ENCODE measurements at places on chromosomes 13 and 19. TPM values are rescaled to one million over a fixed set of nuclear protein-coding genes. Genes with fewer than 3 reads are reported as not detected.

DNA sequence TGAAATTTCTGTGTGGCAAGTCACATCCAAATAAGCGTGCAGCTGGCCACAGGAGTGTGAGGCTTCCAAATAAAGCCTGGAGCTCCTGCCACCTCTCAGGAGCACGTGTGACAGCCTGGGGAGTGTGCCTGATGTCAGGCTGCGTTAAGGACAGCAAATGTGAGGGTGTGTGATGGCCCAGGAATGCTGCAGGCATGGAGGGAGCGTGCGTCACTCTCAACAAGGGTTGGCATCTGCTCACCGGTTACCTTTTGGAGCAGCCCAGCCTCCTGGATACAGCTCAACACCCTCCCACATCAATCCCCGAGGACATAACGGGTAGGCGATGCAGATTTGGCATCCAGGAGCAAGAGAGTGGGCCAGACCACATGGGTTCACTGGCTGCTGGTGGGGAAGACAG, 19.0 kb downstream of the NUMBL start:
- H3K4me3 ChIP-seq, result no peak overlapping the region
- H3K27ac ChIP-seq, result no peak overlapping the region
- no peaks in the 10 kb centered on the region for H3K27me3 ChIP-seq

- H3K27ac ChIP-seq, result peak overlapping the region; percentile 94
- no peaks in the 10 kb centered on the region for H3K27me3 ChIP-seq
- peak overlapping the region; percentile 88 for H3K4me3 ChIP-seq
- peak; percentile 23 for DNase-seq
- H3K36me3 ChIP-seq, result peaks cover 9% of the 10 kb centered on the region
Measured at GRCh38 chr19:38265213-38265861, 964 bp downstream of the SPINT2 start.

DNA sequence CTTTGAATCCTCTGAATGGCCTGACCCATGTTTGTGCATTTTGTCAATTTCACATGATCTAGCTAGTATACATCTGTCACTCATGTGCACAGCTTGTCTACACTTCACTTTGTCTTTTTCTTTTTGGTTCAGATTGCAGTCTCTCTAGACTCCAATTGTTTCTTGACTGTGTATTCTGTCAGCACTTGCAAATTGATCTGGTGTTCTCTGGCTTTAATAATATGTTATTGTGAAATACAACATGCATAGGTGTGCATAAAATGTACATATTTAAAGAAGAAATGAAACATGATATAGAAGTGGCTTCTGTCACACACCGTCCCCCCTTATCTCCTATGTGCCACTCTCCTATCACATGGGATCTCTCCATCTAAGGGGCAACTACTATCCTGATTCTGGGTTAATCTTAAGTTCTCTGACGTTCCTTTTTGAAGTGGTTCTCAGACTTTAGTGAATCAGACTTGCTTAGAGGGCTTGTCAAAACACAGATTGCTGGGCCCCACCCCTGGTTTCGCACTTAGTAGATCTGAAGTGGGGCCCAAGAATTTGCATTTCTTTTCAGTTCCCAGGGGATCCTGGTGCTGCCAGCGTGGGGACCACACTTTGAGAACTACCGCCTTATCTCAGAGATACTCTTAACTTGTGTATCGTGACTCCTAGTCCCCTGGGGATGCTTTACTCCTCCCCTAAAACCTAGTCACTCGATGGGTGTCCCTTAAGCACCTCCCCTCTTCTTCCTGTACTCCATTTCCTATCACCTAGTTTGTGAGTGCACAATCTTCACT, 5.8 kb downstream of the KRTDAP start:
- H3K27me3 ChIP-seq, result no peaks in the 10 kb centered on the region
- H3K27ac ChIP-seq, result peak overlapping the region; percentile 35
- no peaks in the 10 kb centered on the region for H3K36me3 ChIP-seq
- H3K4me1 ChIP-seq, result peaks cover 19% of the 10 kb centered on the region

DNA sequence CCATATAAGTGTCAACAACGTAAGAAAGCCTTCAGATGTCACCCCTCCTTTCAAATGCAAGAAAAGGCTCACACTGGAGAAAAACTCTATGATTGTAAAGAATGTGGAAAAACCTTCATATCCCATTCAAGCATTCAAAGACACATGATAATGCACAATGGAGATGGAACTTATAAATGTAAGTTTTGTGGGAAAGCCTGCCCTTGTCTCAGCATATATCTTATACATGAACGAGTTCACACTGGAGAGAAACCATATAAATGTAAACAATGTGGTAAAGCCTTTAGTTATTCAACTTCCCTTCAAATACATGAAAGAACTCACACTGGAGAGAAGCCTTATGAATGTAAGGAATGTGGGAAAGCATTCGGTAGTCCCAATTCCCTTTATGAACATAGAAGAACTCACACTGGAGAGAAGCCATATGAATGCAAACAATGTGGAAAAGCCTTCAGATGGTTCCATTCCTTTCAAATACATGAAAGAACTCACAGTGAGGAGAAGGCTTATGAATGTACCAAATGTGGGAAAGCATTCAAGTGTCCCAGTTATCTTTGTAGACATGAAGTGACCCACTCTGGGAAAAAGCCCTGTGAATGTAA, 11.1 kb downstream of the ZNF844 start:
- no peak overlapping the region for H3K27ac ChIP-seq
- no peaks in the 10 kb centered on the region for H3K4me1 ChIP-seq
- H3K36me3 ChIP-seq, result peaks cover 77% of the 10 kb centered on the region
- DNase-seq, result no peak

DNA sequence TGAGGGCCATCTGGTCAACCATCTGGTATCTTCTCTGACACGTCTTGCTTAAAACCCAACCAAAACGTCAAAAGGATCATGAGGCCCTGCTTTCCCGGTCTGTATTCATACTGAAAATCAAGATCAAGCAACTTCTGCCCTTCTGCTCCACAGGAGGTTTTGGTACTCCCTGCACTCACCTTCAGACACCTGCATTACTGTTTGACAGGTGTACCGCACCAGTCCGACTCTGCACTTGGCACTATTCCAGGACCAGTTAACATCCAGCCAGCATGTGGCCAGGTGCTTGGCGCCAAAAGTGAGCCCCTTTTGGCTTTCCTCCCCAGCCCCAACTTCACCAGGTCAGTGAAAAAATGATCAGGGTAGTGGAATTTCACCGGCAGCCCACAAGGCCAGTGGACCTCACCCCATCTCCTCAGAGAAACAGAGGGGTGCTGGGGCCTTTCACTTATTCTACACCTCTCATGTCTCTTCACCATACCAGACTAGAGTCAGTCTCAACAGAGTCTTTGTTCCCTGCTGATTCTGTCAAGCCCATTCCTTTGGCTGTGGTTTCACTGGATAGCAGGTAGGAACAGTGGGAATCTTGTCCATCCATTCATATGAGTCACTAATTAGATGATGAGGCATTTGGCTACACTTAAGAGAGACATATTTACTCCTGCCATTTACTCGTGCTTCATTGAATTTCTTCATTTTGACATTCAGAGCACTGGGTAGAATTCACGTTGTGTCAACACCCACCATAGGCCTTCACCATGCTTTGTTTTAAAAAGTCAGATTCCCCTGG, 85.3 kb downstream of the ZNF726 start:
- no peaks in the 10 kb centered on the region for H3K27me3 ChIP-seq
- no peaks in the 10 kb centered on the region for H3K4me1 ChIP-seq

GRCh38 chr13:32125221-32125689, 93.7 kb downstream of the FRY start:
- H3K27ac ChIP-seq, result no peak overlapping the region
- no peaks in the 10 kb centered on the region for H3K27me3 ChIP-seq
- H3K4me1 ChIP-seq, result no peaks in the 10 kb centered on the region
- no peak for DNase-seq
- H3K36me3 ChIP-seq, result peaks cover 1% of the 10 kb centered on the region

- no peak overlapping the region for H3K27ac ChIP-seq
- no peak overlapping the region for H3K4me3 ChIP-seq
- H3K27me3 ChIP-seq, result no peaks in the 10 kb centered on the region
- H3K36me3 ChIP-seq, result no peaks in the 10 kb centered on the region
- H3K4me1 ChIP-seq, result peaks cover 2% of the 10 kb centered on the region
Measured at GRCh38 chr13:110546926-110547325, 14.6 kb downstream of the RAB20 start.

GRCh38 chr13:27921421-27921960, 1.7 kb downstream of the PDX1 start:
- no peak overlapping the region for H3K27ac ChIP-seq
- H3K4me1 ChIP-seq, result peaks cover 41% of the 10 kb centered on the region
- H3K36me3 ChIP-seq, result no peaks in the 10 kb centered on the region

DNA sequence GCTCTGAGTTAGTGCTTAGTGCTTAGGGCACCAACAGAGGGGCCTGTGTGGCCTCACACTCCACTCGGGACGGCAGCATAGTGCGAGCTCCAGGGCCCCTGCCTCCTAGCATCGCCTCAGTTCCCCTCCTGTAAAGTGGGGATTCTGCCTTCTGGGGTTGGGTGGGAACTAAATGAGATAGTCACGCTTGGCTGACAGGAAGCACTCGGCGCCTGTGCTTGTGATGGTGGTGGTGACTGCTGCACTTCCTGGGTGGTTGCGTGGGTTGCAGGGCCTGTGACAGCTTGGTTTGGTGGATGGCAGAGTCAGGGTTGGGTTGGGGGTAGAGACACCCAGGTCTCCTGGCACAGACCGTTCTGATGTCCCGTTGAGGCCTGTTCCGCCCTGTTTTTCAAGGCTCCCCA, 7.7 kb downstream of the PLEKHF1 start:
- H3K4me1 ChIP-seq, result peaks cover 49% of the 10 kb centered on the region
- peak overlapping the region; percentile 61 for H3K4me3 ChIP-seq
- H3K27ac ChIP-seq, result peak overlapping the region; percentile 93

GRCh38 chr13:52085421-52085820, 43.5 kb downstream of the NEK5 start:
- H3K4me3 ChIP-seq, result no peak overlapping the region
- DNase-seq, result no peak
- H3K4me1 ChIP-seq, result no peaks in the 10 kb centered on the region
- no peaks in the 10 kb centered on the region for H3K36me3 ChIP-seq
- H3K27me3 ChIP-seq, result peaks cover 8% of the 10 kb centered on the region

DNA sequence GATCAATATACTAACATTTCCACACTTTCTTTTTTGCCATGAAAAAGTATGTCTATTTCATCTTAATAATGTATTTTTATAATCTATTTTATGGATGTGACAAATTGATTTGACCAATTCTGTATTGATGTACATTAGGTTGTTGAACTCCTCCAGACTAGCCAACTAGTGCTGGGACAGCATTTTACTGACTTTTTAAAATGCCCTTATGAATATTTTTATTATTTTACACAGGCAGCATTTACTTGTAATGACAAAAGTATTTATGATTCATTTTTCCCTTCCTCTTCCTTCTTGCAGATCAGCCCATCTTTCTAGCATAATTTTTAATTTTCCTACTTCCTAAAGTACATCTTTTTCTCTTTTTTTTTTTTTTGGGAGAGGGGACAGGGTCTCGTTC, 918 bp upstream of the FUZ start:
- no peaks in the 10 kb centered on the region for H3K27me3 ChIP-seq
- peaks cover 43% of the 10 kb centered on the region for H3K4me1 ChIP-seq
- no peak for DNase-seq
- H3K4me3 ChIP-seq, result peak overlapping the region; percentile 24
- H3K36me3 ChIP-seq, result peaks cover 14% of the 10 kb centered on the region

GRCh38 chr19:46809534-46810272, 21.3 kb upstream of the SLC1A5 start:
- no peak for DNase-seq
- peaks cover 4% of the 10 kb centered on the region for H3K4me1 ChIP-seq
- H3K27me3 ChIP-seq, result no peaks in the 10 kb centered on the region

DNA sequence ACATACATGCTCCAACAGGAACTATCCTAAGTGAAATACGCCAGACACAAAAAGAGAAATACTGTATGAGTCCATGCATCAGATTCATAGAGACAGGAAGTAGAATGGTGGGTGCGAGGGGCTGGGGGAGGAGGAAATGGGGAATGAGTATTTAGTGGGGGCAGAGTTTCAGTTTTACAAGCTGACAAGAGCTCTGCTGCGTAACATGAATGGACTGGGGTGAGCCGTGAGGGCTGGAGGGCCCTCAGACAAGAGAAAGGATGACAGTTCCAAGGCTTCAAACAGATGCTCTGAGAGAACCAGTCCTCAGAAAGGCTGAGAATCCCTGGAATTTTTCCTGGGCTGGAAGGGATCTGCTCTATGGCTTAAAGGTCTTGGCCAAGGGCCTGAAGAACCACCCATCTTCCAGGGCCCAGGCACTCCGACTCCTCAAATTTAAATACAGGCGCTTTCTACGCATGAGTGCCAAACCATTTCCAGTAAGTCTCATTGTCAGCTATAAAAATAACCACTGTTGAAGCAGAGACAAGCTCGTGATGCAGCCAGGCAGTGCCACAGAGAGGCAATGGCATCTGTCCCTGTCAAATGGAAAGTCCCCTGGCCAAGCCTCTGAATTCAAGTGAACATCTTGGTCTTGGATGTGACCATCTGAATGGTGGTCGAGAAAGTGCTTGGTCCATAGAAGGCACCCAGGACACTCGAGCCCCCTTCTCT, 17.5 kb downstream of the KLF2 start:
- peak overlapping the region; percentile 74 for H3K4me3 ChIP-seq
- H3K27me3 ChIP-seq, result no peaks in the 10 kb centered on the region
- peak overlapping the region; percentile 98 for H3K27ac ChIP-seq
- peak; percentile 59 for DNase-seq

GRCh38 chr19:38842439-38843174, 7.2 kb downstream of the HNRNPL start:
- peak; percentile 31 for DNase-seq
- no peaks in the 10 kb centered on the region for H3K27me3 ChIP-seq
- peak overlapping the region; percentile 33 for H3K4me3 ChIP-seq
- peak overlapping the region; percentile 89 for H3K27ac ChIP-seq

DNA sequence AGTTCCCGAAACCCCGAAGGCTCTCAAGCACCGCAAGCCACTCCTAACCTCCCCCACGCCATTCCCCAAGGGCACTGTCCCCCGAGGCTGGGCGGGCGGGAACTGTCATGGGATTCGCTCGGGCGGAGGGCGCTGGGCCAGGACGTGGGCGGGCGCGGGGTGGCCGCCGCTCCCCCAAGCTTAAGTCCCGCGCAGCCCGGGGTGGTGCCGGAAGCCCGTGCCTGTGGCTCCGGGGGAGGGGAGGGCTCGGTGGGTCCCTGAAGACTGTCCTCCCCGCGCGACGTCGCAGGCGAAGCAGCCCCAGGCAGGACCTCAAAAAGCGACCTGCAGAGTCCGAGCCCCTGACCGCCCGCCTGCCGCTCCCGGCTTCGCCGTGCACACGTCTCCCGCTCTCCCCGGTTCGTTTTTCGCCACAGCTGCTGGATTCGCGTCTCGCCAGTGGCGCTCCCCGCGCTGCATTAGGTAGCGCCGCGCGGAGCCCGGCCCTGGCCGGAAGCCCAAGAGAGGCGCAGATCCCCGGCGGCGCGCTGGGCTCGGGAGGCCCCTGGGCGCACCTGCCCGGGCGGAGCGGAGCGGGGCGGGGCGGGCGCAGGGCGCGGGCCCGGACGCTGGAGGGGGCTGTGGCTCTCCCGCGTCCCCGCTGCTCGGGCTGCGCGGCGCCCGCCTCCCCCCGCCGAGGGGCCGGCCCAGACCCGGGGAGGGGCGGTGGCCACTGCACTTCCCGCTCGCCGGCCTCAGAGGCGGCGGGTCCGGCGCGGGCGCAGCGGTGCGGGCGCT, at the start of gene FARP1:
Gene FARP1 (plus strand): TSS at position 715 of the 777 bp plus-strand sequence. CDS start 70,149 bp downstream, outside the sequence.
- H3K27ac ChIP-seq, result no peak within 1 kb of the TSS
- DNase-seq, result peak; percentile 32
- H3K4me3 ChIP-seq, result peak within 1 kb of the TSS; percentile 70
- peaks cover 44% of the 10 kb centered on the region for H3K27me3 ChIP-seq

Gene NCR1
- not detected for total RNA-seq

Gene OR7G2
- not detected for total RNA-seq

Gene STOML3
- not detected for total RNA-seq

Data from activated B cell treated with CpG ODN at 0.5 μM for 24 hours (primary cell).